ENCODE measurements at places on chromosomes 4 and X.

DNA sequence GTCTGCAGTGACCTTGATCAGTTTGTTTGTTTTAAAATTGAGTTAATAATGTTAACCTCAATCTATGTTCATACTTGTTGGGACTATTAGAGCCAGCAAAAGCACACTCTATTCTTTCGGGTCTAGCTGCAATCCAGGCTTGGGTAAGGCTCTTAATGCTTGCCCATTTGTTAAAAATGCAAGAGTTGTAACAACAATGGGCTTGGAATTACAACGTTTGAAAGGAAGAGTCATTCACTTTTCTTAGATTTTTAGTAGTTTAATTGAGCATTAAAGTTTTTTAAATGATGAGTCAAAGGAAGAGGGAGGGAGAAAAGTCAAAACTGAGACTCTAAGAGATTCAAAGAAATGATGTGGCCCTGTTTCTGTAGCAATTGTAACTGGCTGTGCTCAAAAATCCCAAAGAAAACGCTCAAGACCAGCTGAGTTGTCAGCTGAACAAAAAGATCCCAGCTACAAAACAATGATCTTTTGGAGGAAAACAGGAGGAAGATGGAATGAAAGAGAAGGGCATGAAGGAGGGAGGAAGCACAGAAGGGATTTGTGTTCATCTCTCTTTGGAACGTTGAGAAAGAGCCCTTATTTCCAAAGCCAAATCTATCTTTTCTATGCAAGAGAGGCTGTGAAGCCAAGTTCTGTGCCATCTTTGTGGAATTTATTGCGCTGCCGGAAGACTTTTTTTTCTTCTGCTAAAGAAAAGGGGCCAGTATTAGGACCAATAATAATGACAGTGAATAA is 5.5 kb downstream of the SCD5 start:
- DNase-seq, result peak; percentile 21

- DNase-seq, result peak; percentile 82
Observed at GRCh38 chr4:26252349-26253025, 68.3 kb upstream of the RBPJ start.

DNA sequence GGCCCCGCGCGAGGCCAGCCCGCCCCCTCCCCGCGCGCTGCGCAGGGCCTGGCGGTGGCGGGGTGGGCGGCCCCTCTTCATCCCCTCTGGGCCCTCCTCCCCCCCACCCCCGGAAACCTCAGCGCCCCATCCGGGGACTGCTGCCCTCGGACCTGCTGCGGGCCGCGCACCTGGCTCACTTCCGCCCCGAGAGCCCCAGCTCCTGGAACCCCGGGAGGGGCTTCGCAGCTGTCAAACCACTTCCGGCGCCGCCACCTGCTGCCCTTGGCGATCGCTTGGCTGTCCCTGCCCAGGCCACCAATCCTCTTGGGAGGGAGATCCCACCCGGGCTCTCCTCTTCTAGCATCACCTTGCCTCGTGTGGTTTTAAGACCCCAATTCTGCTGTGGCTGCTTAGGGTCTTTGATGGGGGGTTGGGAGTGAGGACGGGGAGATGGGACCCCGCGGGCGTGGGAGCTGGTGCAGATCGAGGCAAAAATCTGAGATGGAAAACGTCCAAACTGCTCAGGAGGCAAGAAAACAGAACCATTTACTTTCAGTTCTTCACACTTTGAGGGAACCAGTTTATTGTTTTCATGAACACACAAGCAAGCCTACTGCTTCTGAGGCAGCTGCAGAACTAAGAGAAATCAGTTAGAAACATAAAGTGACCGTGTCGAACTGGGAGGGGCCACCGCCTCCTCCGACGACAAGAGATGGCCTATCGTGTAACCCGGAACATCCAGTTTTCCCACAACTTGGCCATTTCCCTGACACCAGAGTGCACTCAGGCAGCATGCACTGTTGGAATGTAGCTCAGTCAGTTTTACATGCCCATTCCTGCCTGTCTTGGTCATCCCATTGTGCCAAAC is 754 bp downstream of the MTMR1 start:
- peak; percentile 74 for DNase-seq

- peak; percentile 15 for DNase-seq
Observed at GRCh38 chrX:7941390-7942042, 14.3 kb upstream of the PNPLA4 start.

DNA sequence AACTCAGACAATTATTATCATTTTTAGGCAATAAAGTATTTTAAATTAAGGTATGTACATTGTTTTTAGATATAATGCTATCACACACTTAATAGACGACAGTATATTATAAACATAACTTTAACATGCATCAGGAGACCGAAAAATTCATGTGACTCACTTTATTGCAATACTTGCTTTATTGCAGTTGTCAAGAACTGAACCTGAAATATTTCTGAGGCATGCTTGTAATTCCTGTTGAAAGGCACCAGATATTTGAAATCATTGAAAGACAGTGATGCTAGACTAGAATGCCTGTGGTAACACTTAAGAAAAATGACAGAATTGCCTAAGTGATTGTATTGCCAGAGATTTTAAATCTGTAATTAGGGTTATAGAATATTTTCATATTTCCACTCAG is 175.6 kb upstream of the MAGEB2 start:
- DNase-seq, result peak; percentile 59

Data from M059J (cell line).